Activated CD4-positive, alpha-beta T cell treated with anti-CD3 and anti-CD28 coated beads, Interleukin-2, amount 10 ng/mL, durations not matched to agents 7 days and 5 days (primary cell): ENCODE measurements at places on chromosomes 12 and 14.

- no peak for DNase-seq
These were observed 118.5 kb upstream of the NPAS3 start for GRCh38 chr14:32820181-32820580.

GRCh38 chr14:45998554-45998953 is 653.0 kb downstream of the RPL10L start:
- DNase-seq: no peak

DNA sequence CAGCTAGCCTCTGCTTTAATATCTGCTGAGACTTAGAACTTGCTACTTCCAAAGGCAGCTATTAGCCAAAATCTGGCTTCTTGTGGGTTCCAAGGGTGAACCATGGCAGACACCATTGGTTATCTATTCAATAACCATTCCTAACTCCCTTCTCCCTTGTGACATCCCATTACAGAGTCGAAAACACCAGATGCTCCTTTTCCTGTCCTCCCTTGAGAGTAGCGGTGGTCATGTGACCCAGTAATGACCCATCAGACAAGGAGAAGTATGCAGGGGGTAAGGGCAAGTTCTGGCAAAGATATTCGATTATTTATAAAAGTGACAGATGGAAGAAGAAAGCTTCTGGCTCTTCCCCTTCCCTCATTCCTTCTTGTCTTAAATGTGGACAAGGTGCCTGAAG is 20.1 kb downstream of the TGFB3 start:
- no peak for DNase-seq

DNA sequence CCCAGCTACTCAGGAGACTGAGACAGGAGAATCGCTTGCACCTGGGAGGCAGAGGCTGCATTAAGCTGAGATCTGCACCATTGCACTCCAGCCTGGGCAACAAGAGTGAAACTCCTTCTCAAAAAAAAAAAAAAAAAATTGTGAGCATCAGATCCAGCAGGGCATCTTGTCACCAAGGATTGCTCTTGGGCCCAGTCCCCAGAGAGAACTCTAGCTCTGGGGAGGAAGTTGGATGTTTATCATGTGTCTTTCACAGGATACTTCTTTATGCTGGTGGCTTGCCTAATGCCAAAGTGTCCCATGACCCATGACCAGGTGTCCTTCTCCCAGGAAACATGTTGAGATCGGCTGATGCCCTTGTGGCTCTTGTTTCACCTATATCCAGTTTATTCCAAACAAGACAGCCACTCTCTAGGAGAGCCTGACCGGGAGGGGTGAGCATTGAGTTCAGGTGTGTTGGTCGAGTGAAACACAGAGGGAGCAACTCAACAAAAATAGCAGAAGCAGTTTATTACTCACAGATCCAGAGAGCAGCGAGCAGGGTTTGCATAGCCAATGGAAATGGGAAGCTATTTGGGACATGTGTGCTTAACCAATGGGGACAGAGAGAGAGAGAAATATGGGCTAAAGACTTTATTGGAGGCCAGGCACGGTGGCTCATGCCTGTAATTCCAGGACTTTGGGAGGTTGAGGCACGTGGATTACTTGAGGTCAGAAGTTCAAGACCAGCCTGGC is 6.6 kb upstream of the TCHP start:
- DNase-seq: no peak

GRCh38 chr12:46921048-46921763 is 95.4 kb upstream of the SLC38A4 start:
- no peak for DNase-seq

DNA sequence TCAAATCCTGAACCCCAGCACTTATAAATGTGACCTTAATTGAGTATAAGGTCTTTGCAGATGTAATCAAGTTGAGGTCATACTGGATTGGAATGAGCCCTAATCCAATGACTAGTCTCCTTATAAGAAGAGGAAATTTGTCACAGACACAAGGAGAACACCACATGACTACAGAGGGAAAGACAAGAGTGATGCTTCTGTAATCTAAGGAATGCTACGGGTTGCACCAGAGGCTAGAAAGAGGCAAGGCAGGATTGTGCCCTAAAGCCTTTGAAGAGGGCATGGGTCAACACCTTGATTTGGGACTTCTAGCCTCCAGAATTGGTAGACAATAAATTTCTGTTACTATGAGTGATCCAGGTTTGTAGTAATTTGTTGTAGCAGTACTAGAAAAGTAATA is 135.0 kb downstream of the FOXG1 start:
- no peak for DNase-seq

- DNase-seq: no peak
These were observed 6.6 kb downstream of the HIF1A start for GRCh38 chr14:61701946-61702345.

DNA sequence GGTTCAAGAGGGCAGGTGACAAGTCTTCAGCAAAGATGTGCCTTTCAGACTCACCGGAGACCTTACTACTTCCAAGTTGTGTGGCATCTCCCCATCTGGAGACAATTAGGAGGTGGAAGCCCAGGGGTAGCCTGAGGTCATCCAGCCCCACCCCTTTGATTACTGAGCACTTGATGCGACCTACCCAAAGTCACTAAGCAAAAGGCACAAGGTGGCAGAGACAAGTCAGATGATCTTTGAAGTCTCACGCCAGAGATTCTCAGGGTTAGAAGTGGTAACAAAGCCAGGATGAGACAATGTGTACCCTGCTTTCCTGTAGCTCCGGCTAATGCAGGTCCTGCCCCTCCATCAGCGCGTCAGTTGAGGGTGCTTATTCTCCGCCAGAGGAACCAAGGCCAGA is 1.4 kb upstream of the FOXN3 start:
- DNase-seq: peak; percentile 24

DNA sequence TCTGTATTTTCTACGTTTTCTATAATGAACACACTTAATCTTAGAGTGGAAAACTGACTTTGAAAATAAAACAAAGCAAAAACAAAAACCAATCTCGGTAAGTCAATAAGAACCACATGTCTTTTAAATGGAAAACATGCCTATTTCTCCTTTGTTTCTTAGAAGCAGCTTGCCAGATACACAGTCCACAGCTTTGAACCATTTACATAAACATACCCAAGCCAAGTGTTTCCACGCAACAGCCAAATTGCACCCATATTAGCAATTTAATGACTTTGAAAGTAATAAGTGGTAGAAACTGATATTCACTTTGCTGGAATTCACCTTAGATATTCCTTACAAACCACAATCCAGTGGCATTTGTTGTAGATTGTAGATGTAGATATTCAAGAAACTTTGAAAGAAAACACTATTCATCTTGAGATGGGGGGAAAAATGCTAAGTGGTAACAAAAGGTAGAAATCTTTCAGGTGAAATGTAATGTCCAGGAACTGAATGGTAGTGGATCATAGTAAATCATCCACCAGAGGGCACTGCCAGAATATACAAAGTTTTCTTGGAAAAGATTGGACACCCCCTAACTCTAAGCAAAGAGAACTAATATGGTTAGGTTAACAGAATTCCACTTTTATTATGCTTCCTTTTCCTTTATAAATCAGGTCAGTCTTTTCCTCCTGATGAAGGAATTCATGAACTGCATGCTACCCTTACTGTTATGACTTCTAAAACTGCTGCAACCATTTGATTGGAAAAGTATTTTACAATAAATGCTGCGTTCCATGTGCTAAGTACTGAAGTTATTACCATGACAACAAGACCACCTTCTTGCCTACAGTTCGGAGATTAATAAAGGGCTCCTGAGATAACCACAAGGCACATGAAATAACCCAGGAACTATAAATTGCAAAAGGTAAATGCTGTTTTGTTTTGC is 69.8 kb downstream of the RERG start:
- DNase-seq: peak; percentile 8

DNA sequence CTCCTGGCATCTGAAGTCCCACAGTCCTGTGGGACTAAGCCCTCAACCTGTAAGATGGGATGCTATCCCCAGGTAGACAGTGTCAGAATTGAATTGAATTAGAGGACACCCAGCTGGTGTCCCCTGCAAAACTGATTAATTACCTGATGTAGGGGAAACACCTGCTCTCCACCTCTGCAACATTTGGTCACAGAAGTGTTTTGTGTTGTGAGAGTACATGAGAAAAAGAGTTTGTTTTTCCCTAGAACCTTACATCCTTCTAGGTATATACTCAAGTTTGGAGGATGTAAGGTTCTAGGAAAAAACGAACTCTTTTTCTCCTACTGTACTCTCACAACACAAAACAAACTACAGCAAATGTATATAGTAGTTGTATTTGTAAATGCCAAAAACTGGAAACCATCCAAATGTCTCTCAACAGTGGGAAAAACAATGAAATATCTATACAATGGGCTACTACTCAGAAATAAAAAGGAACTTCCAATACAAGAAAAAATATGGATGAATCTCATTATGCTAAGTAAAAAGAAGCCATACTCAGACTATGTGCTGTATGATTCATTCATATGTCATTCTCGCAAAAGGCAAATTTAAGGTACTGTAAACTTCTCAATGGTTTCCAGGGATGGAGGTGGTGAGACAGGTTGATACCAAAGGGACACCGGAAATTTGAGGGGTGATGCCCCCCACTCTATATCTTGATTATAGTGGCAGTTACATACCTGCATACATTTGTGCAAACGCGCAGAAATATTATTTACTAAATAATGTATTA is 160.7 kb downstream of the MED13L start:
- DNase-seq: no peak

DNA sequence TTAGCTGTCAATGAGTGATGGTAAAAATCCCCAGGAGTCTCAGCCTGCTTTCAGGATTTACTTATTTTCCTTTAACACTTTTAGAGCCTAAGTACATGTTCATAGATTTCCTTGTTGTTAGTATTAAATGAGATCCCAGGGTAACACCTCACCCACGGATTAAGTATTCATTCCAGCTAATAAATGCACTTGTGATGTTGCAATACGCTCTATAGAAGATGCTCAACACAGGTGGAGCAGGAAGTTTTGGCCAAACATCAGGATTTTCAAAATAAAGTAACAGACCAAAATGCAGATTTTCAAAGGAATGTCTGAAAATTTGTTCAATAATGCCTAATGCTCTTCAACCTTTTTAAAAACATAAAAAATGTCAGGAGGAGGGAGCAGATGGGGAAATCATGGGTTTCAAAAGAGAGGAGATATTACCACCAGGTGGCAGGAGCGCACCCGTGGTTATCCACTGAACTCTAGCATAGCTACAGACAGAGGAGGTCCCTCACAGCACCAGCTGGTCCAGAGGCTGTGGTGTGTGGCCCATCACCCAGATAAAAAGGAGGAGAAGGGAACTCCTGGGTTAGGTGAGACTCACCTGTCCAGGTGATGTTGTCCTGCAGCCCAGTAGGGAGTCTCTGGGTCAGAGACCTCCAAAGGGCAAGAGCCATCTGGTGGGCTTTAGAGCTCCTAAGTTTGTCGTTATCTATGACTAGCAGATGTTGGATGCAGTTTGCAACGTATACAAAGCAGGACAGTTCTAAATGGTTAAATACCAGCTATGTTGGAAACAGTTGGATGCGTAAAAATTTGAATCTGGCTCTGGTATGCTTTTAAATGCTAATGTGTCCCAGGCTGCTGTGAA is 1158.4 kb upstream of the TMEM132C start:
- peak; percentile 48 for DNase-seq

DNA sequence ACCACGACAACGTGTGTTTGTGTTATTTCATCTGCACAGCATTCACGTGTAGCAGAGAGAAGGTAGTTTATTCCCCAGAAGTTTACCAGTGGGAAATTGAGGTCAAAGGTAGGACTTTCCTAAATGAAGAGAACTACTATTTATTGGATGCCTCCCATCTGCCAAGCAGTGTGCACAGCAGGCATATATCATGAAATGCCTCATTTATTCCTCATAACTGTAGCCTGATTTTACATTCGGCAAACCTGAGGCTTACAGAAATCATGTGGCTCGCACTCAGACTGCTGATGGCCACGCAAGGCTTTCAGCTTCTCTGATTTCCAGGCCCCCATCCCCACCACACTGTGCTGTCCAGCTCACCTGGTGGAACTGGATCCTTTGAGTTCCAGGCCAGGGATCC is 33.5 kb downstream of the NTF3 start:
- no peak for DNase-seq

DNA sequence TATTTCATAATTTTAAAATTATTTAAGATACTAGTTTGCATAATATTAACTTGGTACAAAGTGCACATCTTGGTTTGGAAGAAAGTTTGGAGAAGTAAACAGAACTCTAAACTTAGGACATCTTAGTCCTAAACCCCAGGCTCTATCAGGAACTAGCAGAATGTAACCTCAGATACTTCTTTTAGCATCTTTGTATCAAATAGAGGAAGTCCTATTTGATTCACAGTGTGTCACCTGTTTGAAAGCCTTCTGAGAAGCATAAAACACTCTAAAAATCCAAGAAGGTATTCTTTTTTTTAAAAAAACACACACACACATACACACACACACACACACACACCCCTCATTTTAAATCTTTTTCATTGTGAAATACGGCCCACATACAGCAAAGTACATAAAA is 12.0 kb upstream of the RNU6-7 start:
- no peak for DNase-seq

DNA sequence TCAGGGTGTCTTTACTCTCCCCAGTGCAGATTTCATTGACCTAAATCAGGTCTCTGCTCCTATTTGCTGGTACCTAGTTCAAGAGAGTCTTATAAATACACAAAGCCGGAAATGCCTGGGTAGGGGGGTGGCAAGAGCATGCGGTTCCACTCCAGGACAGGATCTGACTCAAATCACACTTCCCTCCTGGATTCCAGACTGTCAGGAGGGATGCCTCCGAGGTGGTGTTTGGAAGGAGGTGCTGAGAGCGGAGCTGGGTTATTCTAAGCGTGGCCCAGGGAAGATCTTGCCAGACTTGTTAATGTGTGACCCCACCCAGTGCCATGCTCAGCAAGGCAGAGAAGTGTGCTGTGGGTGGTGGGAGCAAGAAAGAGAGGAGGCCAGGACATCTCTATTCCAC is 49.8 kb downstream of the B4GALNT3 start:
- no peak for DNase-seq

- peak; percentile 81 for DNase-seq
These were observed at the start of gene MTERF2 for GRCh38 chr12:106986625-106987389. Gene MTERF2, minus strand, starts transcription at chr12:106987146. Its CDS starts 8,432 bp downstream, at chr12:106978714.

DNA sequence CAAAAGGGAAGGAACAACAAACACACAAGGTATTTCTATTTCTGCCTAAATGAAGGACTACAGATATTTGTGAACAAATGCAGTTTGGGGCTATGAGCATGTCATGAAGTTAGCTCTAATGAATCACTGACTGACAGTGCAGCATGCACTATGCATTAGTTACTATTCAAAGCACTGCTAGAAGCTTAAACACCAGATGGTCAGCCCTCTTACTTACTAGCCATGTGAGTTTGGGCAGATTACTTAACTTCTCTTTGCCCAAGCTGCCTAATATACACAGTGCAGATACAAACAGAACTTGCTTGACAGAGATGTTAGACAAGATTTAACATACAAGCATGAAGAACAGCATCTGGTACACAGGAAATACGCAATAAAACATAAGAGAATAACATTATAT is 96.0 kb downstream of the ATXN2 start:
- no peak for DNase-seq

GRCh38 chr12:22729957-22730443 is 105.0 kb downstream of the ETNK1 start:
- no peak for DNase-seq
